ENCODE measurements at places on chromosomes 4 and X.

DNA sequence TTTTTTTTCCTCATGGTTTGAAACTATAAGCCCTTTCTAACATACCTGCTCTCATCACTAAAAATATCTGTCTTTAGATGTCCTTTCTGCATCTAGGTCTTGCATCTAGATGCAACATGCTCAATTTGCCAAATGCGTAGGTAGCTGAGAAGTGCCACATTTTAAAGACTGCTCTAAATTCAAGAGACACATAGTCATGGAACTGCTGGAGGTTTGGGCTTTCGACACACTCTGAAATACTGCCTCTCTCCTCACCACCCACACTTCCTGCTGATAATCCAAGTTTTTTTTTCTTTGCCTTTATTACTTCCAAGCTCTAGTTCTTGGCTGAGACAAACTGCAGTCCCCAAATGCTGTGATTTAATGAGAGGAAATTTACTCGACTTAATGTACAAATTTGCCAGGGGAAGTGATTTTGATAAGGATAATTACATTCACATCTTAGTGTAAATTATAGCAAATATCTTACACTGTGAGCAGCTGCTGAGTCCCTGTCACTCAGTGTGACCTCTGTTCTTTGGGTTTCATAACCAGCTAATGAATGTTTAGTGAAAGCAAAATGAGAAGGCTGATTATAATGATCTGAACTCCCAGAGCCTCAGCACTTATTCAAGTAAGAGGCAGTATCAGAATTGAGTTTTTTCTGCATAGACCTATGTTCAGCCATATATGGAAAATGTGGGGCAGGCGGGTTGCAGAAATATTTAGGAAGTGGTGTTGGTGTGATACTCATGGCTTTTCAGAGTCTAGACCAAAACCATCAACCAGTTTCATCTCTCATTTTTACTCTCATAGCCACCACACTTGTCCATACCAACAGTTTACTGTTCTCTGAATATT lies 31.3 kb downstream of the DRD5 start:
- no peak for DNase-seq

- no peak for DNase-seq
Observed at GRCh38 chrX:42229533-42229932, 306.2 kb upstream of the CASK start.

GRCh38 chr4:90403781-90404180 lies 276.6 kb downstream of the CCSER1 start:
- DNase-seq: no peak

- no peak for DNase-seq
Observed at GRCh38 chr4:128380306-128380705, 92.7 kb upstream of the PGRMC2 start.

- DNase-seq: no peak
Observed at GRCh38 chrX:144801786-144802185, 445.5 kb upstream of the SPANXN1 start.

DNA sequence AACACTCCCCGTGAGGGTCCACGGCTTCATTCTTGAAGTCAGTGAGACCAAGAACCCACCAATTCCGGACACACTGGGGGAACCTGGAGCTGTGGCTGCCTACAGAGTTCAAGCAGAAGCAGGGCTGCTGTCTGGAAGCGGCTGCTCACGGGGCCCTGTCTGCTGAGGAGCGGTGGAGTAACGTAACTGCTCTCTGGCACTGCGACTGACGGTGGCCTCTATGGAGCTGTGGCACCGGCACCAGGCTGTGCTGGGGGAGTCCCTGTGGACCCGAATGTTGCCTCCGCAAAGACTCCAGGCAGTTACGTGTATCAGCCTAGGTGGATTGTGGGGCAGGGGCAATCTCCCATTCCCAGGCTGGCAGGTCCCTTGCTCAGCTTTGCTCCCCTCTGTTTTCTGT lies 703.3 kb upstream of the FRG1 start:
- DNase-seq: no peak

GRCh38 chr4:98026362-98026761 lies 116.9 kb downstream of the STPG2 start:
- DNase-seq: no peak

DNA sequence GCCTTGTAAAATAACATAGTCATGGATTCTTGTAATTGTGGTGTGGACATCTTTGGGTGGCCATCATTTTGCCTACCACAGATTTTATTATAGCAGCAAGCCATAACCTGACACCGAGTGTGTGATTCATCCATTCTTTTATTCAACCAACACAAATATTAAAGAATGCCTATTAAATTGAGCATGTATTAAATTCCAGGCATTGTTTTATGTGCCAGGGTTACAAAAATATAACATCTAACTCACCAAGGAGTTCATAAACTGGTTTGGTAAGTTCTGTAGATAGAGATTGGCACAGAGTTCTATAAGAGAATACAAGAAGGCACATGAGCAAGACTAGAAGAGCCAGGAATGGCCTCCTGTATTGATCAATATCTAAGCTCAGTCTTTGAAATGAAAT lies 18.0 kb downstream of the NBDY start:
- DNase-seq: no peak

DNA sequence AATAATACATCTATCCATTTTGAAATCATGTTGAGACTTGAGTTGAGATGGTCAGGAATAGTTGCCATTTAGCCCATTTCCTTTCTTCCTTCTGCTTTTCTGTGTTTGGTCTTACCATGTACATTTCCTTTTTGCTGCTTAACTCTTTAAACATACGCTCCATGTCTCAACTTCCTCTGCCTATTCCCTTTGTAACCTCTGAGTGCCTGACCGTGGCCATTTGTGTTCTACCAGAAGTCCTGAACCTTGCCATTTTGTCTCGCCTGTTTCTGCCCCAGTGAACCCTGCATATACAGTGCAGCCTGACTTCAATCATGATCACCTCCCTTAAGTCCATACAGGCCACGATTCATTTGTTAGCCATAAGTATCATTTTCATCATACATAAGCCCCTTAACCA lies 169.0 kb downstream of the RAPGEF2 start:
- DNase-seq: no peak

- DNase-seq: no peak
Observed at GRCh38 chr4:18234108-18234507, 212.6 kb upstream of the LCORL start.

GRCh38 chrX:103073467-103073866 lies 9.5 kb upstream of the BEX1 start:
- no peak for DNase-seq

GRCh38 chrX:63743596-63743995 lies 41.4 kb downstream of the ARHGEF9 start:
- no peak for DNase-seq

DNA sequence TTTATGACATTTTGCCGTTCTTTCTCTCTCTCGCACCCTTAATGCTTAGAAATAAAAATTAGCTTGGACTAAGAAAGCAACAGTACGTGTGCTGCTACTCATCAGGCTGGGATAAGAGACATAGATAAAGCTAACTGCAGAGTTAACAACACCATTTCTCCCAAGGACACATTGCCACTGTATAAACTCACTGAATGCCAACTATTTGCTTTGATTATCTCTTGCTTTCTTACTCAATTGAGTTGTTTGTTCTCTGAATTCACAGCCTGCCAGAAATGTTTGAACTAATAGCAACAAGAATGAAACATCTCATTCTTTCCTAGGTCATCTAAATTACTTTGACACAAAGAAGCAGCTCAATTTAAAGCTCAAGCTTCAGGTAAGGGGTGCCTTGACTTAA lies 34.6 kb downstream of the F8 start:
- DNase-seq: no peak

GRCh38 chr4:3213106-3213425 lies 35.9 kb upstream of the MSANTD1 start:
- DNase-seq: no peak

- no peak for DNase-seq
Observed at GRCh38 chr4:146814750-146815149, 130.9 kb downstream of the TTC29 start.

DNA sequence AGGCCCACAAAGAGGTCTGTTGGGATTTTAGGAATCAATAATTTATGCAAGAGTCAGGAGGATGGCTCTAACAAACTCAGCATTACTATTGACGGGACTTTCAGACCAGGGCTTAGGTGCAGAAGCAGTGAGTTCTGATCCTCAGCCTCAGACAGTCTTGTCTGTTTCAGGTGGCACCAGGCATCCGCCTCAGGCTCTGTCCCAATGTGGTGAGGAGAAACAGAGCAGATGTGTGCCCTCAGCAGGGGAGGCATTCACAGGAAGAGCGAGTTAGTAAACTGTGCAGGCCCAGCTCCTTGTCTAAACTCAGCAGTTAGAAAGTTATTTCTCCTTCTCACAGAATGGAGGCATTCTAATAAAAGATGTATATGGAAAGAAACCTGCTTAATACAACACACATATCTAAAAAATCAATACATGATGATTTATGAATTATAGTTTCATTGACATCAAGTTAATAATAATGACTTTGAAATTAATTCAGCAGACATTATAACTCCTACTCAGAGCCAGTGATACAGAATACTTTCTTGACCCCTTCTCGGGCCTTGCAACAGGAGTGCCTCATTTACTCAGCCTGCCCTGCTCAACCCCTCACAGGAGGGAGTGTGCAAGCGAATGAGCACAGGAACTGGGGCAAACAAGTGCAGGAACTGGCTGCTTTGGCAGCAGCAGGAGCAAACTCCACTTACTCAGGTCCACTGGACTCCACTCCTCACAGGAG lies 202.8 kb upstream of the SMIM31 start:
- no peak for DNase-seq

GRCh38 chrX:56833626-56834025 lies 104.6 kb downstream of the NBDY start:
- DNase-seq: no peak

- no peak for DNase-seq
Observed at GRCh38 chr4:3285558-3286334, 7.1 kb upstream of the RGS12 start.

DNA sequence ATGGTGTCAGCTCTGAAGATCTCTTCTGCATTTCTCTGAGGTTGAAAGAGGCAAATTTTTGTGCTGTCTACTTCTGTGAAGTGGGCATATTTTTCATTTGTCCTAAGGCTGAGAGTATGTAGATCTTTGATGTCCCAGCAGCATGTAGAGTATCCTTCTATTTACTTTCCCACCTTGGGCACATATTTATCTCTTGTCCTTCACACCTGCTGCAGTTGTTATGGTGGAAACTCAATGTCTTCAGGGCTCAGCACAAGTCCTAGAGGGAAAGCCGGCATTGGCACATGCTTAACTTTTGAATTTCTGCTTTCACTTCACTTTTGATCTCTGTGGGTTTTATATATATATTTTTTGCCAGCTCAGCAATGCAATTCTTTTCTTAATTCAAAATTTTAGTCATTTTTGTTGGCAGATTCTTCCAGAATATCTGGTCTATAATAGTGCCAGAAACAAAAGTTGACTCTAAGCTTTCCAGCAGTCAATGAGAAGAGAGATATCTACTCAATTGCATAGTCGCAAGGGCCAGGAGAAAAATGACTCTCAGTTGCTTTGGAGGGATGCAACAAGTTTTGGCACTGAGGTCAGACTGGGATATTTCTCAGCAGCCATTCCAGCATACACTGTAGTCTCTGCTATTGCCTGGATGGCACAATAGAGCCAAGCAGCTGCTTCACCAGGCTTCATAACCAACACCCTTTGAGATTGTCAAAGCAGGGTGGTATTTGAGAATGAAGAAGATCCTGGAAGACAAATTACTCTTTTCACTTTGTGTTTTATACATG lies 127.8 kb upstream of the FAT1 start:
- DNase-seq: no peak

DNA sequence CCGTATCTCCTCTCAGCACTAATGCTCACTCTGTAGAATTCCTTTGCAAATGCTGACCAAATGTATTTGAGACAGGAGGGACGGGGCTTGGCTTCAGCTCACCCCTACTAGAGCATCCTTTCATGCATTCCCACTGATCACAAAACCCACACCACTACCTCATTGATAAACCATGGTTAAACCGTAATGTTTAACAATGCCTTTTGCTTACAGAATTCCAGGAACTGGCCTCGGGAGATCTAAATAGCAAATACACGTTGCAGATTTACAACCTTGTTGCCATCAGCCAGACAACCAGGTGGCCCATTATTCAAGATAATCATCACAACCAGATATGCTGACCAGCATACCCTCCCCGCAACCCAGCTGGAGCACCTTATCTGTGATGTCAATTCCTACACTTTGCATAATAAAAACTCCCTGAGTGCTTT lies 391.9 kb downstream of the KCTD8 start:
- DNase-seq: no peak

DNA sequence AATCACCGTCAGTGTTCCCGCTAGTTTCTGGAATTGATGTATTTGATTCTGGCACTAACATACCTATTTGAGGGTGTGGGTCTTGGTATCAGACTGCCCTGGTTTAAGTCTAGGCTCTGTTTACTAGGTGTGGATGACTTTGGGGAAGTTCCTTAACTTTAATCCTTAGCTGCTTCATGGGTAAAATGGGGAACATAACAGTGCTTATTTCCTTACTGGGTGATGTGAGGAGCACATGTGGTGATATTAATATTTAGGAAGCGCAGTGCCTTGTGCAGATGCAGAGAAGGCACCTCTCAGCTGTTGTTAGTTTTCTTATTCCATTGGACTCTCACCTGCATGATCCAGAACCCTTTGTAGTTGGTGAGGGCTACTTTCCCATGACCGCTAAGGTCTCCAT lies 17.1 kb downstream of the RNF4 start:
- no peak for DNase-seq

GRCh38 chr4:24032371-24032989 lies 142.6 kb upstream of the PPARGC1A start:
- no peak for DNase-seq

- no peak for DNase-seq
Observed at GRCh38 chr4:117514391-117515175, 429.2 kb upstream of the TRAM1L1 start.

GRCh38 chrX:153641627-153642026 lies 5.4 kb upstream of the DUSP9 start:
- DNase-seq: no peak

DNA sequence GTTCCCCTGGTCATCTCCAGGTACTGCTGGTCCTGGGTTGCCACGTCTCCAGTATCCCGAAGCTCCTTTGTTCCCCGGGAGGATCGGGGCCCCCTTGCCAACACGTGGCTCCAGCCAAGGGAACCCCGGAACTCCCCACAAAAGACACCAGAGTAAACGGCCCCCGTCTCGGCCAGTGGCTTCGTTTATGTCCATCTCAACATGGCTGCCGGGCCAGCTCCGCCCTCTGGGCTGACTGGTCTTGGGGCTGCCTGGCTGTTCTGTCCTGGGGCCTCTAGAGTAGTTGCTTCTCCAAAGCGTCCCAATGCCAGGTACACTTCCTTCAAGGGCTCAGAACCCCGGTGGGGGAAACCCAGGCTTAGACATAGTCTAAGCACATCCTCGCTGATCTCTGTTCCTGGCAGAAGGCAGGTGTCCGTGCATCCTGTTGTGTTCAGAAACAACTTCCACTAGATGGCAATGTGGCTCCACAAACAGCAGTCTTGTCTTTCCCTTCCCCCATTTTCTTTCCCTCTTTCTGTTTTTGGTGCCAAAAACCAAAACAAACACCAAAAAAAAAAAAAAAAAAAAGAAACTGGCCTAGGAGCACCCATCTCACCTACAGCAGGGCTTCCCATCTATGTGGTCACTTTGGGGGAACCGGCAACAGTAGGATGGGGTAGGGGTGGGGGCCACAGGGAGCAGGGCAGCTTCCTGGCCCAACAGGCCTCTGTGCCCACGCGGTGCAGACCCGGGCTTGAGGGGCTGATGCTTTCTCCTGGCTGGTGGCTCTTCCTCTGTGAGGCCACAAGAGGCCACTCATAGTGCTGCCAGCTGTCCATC lies 35.3 kb downstream of the NBDY start:
- DNase-seq: no peak

- no peak for DNase-seq
Observed at GRCh38 chr4:79650794-79651431, 242.9 kb upstream of the GK2 start.
